ENCODE measurements at places on chromosomes 3 and 15.

GRCh38 chr3:128271536-128272332 is 118.5 kb downstream of the EEFSEC start:
- DNase-seq, result peak; percentile 44

DNA sequence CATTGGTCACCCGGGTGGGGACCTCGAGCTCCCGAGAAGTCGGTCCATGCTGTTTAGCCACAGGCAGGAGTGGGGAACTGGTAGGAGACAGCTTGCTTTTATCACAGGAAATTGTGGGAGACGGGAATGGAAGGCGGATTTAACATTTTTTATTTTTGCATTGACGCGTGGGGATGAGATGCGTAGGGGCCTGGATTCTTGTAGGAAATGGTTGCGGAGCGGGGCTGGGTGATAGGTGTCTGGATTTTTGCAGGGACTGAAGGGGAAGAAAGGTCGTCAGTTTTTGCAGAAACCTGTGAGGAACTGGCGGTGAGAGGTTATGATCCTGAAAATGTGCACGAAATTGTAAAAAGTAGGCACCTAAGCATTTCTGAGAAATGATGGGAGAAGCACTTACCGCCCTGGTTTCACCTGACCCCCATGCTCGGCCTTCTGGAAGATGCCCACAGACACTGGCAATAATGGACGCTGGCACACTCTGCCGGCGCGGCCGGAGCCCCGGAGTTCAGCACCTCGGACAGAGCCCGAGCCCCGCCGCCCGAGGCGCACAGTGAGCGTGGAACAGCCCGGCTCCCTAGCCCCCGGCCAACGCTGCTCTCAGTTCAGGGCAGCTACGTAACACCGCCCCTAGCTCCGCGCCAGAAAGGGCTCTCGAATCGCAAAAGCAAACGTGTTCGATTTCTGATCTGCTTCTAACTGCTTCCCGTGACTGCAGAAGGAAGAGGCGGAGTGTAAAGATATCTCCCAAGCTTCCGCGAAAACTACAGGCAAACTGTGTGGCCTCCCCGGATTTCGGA is 928 bp downstream of the ANKRD34C start:
- DNase-seq, result peak; percentile 70

- no peak for DNase-seq
Observed at GRCh38 chr3:60015032-60015705, 965.3 kb upstream of the CFAP20DC start.

GRCh38 chr15:51966192-51966591 is 5.4 kb downstream of the LEO1 start:
- DNase-seq, result no peak
